ENCODE measurements at places on chromosomes 6 and 20.

DNA sequence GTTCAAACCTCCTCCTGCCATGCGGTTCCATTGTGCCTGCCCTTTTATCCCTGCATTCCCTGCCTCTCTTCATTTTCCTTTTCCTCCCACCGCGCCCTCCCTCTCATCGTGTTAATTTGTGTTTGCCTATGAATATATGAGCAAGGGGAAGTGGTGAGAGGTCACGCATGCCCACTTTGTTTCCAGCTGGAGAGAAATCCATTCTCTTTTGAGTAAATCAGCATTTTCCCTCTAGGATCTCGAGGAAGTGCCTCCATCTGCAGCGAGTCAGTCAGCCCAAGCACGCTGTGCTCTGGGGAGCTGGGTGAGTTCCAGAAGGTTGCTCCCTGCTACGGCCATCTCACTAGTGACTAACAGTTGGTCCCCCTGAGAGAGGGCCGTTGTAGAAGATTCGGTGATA lies 42.9 kb downstream of the CDH26 start:
- DNase-seq = no peak

GRCh38 chr20:58127701-58128111 lies 100.7 kb downstream of the ANKRD60 start:
- DNase-seq = no peak

- DNase-seq = no peak
Observed at GRCh38 chr6:99390896-99391295, 3.1 kb downstream of the COQ3 start.

- no peak for DNase-seq
Observed at GRCh38 chr20:49987015-49987867, 4.5 kb downstream of the SNAI1 start.

- no peak for DNase-seq
Observed at GRCh38 chr20:59402681-59403080, 102.3 kb downstream of the EDN3 start.

- no peak for DNase-seq
Observed at GRCh38 chr6:31933537-31933936, 6.0 kb downstream of the C2 start.

Data from cerebellar nuclear complex (tissue), 1 donor.